Gastrocnemius medialis (tissue), 4 donors: ENCODE measurements at places on chromosomes 2 and 18. TPM values are rescaled to one million over a fixed set of nuclear protein-coding genes. Genes with fewer than 3 reads are reported as not detected.
A peak's percentile ranks its signal among the peaks of the same experiment; 100 is the strongest.

Gene TNS1
- total RNA-seq = 465 TPM

Gene CRIM1
- 194 TPM for total RNA-seq

GRCh38 chr2:28492282-28492681 is 3.6 kb upstream of the PLB1 start:
- no peak overlapping the region for H3K4me3 ChIP-seq
- DNase-seq = no peak
- H3K27ac ChIP-seq = no peak overlapping the region
- no peaks in the 10 kb centered on the region for H3K4me1 ChIP-seq
- no peaks in the 10 kb centered on the region for H3K27me3 ChIP-seq

Gene DCDC2C
- total RNA-seq = not detected

- no peaks in the 10 kb centered on the region for H3K36me3 ChIP-seq
- no peak overlapping the region for H3K4me3 ChIP-seq
- H3K27ac ChIP-seq = peak overlapping the region; percentile 21
- no peaks in the 10 kb centered on the region for H3K27me3 ChIP-seq
- peaks cover 20% of the 10 kb centered on the region for H3K4me1 ChIP-seq
- DNase-seq = peak; percentile 66
Measured at GRCh38 chr2:110807522-110807921, 75.1 kb downstream of the ACOXL start.

Gene ZNF521
- total RNA-seq = 4.4 TPM

Gene FEV
- total RNA-seq = not detected

DNA sequence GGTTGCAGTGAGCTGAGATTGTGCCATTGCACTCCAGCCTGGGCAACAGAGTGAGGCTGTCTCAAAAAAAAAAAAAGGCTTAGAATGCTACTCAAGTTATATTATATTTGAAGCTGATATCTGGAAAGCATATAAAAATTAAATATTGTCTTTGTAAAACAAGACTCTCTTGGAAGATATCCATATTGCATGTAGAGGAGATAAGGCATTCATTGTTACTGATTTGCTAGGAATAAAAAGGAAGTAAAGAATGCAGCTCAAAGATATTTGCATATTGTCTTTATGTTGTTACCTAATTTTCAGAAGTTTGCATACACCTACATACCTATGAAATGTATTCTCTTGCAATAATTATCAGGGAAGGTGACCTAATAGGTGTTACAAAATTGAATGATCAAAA is 79.4 kb downstream of the MYOM1 start:
- H3K27ac ChIP-seq = peak overlapping the region; percentile 82
- H3K4me3 ChIP-seq = no peak overlapping the region
- peaks cover 6% of the 10 kb centered on the region for H3K36me3 ChIP-seq
- no peak for DNase-seq
- H3K4me1 ChIP-seq = peaks cover 35% of the 10 kb centered on the region
- no peaks in the 10 kb centered on the region for H3K27me3 ChIP-seq

- no peaks in the 10 kb centered on the region for H3K27me3 ChIP-seq
- peaks cover 85% of the 10 kb centered on the region for H3K4me1 ChIP-seq
- H3K36me3 ChIP-seq = no peaks in the 10 kb centered on the region
- H3K4me3 ChIP-seq = peak overlapping the region; percentile 3
- peak overlapping the region; percentile 99 for H3K27ac ChIP-seq
Measured at GRCh38 chr2:101108357-101108756, 42.8 kb downstream of the TBC1D8 start.

- H3K4me1 ChIP-seq = no peaks in the 10 kb centered on the region
- no peak overlapping the region for H3K4me3 ChIP-seq
- no peaks in the 10 kb centered on the region for H3K27me3 ChIP-seq
- no peak overlapping the region for H3K27ac ChIP-seq
Measured at GRCh38 chr18:64178860-64179259, 30.0 kb upstream of the LINC00305 start.

DNA sequence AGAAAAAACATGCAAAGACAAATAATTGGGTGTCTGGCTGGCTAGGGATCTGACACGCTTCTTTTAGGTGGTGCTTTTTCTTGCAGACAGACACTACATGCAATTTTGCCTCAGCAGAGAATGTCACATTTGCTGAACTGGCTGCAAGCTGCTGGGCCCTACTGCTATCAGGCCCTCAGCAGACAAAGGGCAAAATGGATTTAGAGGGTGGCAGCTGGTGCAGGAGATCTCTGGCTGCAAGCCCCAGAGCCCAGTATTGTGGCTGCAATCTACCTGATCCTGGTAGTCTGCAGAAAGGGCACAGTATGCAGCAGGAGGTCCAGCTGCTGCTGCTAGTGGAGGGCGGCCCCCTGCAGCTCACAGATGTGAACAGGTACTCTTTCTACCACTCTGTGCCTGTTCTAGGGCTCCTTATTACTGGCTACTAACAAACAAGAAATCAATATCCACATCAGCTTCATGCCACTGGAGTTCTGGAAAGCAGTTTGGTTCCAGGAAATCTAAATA is 796.7 kb upstream of the CELF4 start:
- no peaks in the 10 kb centered on the region for H3K27me3 ChIP-seq
- H3K4me1 ChIP-seq = no peaks in the 10 kb centered on the region
- H3K27ac ChIP-seq = no peak overlapping the region
- H3K4me3 ChIP-seq = no peak overlapping the region
- DNase-seq = no peak

DNA sequence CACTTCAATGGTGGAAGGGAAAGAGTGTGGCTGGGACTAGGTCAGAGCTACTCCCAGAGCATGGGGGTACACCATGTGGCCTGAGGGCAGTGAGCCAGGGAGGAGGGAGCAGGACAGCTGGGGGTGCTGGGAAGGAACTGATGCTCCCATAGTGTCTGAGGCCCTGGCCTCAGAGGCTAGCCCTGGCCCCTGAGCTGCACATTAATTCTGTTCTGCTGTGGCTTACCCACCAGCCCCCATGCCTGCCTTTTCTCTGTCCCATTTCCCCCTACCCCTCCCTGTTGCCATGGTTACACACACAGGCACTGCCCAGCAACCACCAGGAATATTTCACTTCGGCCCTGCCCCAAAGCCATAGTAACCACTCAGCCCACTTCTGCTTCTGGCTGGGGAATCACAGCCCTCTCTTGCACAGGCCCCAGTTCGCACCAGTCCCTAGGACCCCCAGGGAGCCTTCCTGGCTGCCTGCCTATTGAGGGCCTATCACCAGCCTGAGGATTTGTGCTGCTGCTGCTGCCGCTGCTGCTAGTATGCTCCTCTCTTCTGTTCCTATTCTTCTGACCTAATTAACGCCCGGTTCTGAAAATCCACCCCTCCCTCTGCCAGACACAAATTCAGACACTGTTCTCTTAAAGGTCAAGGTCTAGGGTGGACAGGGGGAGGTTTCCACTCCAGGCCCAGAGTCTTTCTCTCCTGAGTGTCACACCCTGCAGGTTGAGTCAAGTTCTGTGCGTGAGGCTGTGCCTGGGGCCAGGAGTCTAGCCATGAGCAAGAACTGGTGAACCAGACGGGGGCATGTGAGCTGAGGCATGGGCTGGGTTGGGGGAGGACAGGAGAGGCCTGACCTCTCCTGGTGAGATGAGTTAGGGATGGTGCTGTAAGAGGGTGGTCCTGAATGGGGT is 87.1 kb upstream of the MCFD2 start:
- H3K4me1 ChIP-seq = peaks cover 26% of the 10 kb centered on the region
- no peak overlapping the region for H3K27ac ChIP-seq
- H3K4me3 ChIP-seq = no peak overlapping the region
- peak; percentile 14 for DNase-seq

Gene FMNL2
- 9.2 TPM for total RNA-seq

Gene SIX3
- not detected for total RNA-seq

DNA sequence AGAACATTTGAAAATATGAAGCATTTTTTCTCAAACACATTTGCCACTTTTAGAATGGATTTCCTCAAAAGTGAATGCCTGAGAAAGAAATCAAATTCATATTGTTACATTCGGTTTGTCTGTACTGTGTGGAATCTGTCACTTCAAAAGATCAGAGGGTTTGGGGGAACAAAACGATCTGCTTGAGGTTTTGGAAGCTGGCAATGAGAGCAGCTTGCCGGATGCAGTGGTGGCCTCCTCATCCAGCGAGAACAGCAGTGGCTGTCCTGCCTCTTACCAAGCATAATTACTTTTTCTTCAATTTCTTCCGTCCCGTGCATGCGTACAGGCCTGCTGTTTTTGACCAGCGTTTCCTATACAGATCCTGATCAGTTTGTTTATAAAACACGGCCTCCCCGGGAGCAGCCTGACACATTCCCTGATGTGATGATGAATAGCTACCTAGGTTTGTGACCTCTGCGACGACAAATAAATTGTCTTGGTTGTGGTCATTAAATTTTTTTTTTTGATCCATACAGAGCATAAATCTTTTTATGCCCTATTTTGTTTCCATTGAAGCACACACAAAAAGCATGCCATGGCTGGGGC is 45.2 kb downstream of the ITGA6 start:
- H3K4me3 ChIP-seq = no peak overlapping the region
- no peaks in the 10 kb centered on the region for H3K4me1 ChIP-seq
- DNase-seq = no peak
- no peak overlapping the region for H3K27ac ChIP-seq
- H3K27me3 ChIP-seq = no peaks in the 10 kb centered on the region

Gene VPS4B
- 13.4 TPM for total RNA-seq

GRCh38 chr2:232438091-232438490 is 17.9 kb upstream of the ALPI start:
- no peaks in the 10 kb centered on the region for H3K4me1 ChIP-seq
- no peaks in the 10 kb centered on the region for H3K36me3 ChIP-seq
- H3K27ac ChIP-seq = no peak overlapping the region
- H3K27me3 ChIP-seq = no peaks in the 10 kb centered on the region
- DNase-seq = no peak

GRCh38 chr2:74537140-74537539 is 7.4 kb downstream of the HTRA2 start:
- H3K4me1 ChIP-seq = no peaks in the 10 kb centered on the region
- H3K4me3 ChIP-seq = no peak overlapping the region
- no peak for DNase-seq

Gene IL36G
- not detected for total RNA-seq

DNA sequence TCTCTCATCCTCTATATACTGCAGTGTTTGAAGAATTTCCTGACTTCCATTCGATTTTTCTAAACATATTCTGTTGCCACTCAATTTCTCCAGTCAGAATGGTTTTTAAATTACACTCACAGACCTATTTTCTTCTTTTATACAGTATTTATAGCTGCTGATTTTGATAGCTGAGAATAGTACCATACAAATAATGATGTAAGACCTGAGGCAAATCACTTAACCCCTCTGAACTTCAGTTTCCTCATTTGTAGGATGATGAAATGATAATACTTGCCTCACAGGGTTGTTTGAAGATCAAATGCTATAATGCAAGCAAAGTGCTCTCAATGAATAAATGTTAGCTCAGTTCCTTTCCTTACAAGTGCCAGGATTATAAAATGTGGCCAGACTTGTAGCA is 241.8 kb downstream of the CPS1 start:
- H3K36me3 ChIP-seq = no peaks in the 10 kb centered on the region
- H3K27me3 ChIP-seq = no peaks in the 10 kb centered on the region
- DNase-seq = no peak
- H3K4me3 ChIP-seq = no peak overlapping the region
- no peaks in the 10 kb centered on the region for H3K4me1 ChIP-seq
- H3K27ac ChIP-seq = no peak overlapping the region

GRCh38 chr2:237472187-237472712 is 14.8 kb upstream of the MLPH start:
- peaks cover 28% of the 10 kb centered on the region for H3K4me1 ChIP-seq
- peak overlapping the region; percentile 86 for H3K27ac ChIP-seq
- H3K27me3 ChIP-seq = no peaks in the 10 kb centered on the region
- H3K36me3 ChIP-seq = no peaks in the 10 kb centered on the region
- H3K4me3 ChIP-seq = no peak overlapping the region
- no peak for DNase-seq

DNA sequence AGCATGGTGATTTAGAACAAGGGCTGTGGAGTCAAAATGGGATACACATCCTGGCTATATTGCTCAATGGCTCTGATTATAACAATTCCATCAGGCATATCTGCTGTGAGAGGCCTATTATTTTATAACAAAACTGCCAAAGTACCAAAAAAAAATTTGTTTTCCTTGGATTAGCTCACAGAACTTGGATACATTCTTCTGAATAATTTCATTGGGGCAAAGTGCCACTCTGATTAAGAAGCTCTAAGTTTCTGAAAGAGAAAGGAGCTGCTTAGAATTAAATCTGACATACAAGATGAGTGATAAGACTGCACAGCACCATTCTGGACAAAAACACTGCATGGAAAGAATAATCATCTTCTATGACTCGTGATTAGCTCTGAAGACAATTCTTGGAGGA is 85.7 kb downstream of the SMC6 start:
- H3K36me3 ChIP-seq = peaks cover 54% of the 10 kb centered on the region
- no peak for DNase-seq
- H3K27ac ChIP-seq = no peak overlapping the region
- H3K27me3 ChIP-seq = no peaks in the 10 kb centered on the region

DNA sequence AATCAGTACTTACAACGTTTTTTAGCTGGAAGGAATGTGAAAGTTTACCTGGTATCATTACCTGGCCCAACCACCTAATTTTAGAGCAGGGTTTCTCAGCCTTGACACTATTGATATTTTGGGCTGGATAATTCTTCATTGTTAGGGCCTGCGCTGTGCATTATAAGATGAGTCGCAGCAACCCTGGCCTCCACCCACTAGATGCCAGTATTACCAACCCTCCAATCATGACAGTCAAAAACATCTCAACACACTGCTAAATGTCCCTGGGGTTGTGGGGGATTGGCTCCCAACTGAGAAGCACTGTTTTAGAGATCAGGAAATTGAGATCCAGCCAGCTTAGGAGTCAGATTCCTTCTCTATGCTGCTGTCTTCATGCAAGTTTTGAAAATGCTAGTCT is 265.3 kb upstream of the TCF4 start:
- DNase-seq = no peak
- H3K27me3 ChIP-seq = no peaks in the 10 kb centered on the region
- H3K4me1 ChIP-seq = no peaks in the 10 kb centered on the region
- no peak overlapping the region for H3K4me3 ChIP-seq
- H3K27ac ChIP-seq = no peak overlapping the region

DNA sequence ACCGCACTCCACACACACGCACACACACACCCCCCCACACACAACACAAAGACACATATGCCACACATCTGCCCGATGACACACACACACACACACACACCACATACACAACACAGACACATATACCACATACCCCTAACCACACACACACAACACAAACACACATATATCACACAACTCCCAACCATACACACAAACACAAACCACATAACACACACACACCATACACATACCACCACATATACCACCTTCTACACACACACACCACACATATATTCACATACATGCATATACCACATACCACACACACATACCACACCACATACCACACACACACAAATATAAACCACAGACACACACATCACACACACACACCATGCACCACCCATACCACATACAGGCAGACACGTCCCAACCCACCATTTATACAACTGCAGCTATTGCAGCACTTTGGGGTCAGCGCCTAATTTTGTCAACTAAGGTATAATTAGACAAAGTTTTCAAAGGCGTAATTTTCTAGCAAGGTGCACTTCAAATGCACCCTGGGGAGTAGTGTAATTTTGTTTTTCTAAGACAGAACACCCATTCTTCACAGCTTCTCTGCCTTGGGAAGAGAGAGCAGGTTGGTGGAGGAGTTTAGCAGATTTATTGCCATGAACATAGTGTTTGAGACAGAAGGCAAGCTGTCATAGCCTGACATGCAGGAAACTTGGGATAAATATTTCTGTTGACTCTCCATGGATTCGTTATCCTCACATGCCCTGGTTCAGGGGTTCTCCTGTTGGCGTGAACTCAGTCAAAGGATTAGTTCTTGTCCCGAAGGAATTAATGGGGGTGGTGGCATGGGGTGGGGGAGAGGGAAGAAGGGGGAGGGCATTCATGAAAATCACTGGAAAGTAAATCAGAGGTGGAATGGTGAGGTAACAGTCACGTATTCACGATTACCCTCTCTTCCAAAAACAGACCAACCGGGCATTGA is 416.1 kb downstream of the LPIN1 start:
- no peaks in the 10 kb centered on the region for H3K27me3 ChIP-seq
- no peaks in the 10 kb centered on the region for H3K4me1 ChIP-seq
- no peak overlapping the region for H3K4me3 ChIP-seq
- H3K36me3 ChIP-seq = no peaks in the 10 kb centered on the region
